EH (cell line): ENCODE measurements at places on chromosomes 2 and 18.
A peak's percentile ranks its signal among the peaks of the same experiment; 100 is the strongest.

- DNase-seq: peak; percentile 91
Observed at GRCh38 chr2:144519934-144520731, at the start of gene ZEB2. ZEB2 (minus strand) TSS chr2:144520119; CDS start chr2:144517350, 2,769 bp downstream.

- no peak for DNase-seq
Observed at GRCh38 chr2:207459990-207460757, 69.6 kb upstream of the CREB1 start.

DNA sequence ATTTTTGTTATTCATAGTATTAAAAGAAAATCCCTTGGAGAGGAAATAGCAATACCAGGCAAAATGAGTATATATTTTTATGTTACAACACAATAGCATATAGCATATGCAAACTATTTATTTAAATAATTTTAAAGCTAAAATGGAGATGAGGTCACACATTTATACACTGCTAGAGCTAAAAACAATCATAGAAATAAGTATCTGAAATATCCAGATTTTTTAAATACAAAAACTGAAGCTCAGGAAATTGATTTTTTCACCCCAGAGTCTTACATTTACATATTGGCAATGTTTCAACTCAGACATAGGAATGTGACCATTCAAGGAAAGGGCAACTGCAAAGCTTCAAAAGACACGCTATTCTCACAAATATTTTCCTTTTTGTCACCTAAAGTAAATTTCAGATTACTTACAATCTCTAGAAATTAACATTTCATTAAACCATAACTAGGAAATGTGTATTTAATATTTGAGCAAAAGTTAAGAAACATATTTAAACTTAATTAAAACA is 8.9 kb downstream of the TFPI start:
- DNase-seq: no peak

DNA sequence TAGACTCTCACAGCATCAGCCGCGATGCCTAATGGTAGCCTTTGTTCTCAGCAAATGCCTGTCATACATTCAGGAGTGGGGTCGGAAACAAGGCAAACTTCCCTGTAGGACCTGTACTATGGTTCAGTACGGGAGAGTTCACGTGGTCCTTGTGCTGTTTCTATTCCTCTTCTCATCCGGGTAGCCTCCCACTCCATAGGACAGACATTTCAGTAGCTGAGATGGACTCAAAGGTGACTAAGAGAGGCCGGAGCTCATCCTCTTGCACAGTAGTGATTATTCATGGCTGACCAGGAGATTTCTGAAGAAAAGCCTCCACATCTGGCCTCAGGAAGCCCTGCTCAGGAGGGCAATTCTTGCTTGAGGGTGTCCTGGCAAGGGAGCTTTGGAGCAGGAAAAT is 117.8 kb upstream of the SPRED2 start:
- no peak for DNase-seq

DNA sequence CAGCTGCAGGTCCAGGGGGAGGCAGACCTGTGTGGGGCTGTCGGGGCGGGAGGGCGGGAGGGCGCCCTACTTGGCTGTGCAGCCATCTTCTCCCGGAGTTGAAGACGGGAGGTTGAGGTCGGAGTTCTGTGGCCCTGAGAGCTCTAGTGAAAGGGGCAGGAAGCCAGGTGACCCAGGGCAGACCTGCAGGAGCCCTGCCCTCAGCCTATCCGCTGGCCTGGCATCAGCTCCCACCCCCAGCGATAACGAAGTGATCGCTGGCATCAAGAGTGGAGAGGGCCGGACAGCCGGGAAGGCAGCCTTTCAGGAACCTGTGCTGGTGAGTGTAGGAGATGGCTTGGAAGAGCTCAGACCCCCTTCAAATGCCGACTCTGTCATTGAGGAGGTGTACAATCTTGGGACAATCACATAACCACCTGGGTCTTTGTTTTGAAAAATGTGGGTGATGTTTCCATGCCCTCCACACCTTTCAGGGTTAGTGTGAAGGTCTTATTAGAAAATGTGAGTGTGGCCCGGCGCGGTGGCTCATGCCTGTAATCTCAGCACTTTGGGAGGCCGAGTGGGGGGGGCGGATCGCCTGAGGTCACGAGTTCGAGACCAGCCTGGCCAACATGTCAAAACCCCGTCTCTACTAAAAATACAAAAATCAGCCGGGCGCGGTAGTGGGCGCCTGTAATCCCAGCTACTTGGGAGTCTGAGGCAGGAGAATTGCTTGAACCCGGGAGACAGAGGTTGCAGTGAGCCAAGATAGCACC is 1.3 kb downstream of the ARHGEF4 start:
- no peak for DNase-seq

- DNase-seq: no peak
Observed at GRCh38 chr2:184041077-184041476, 557.3 kb upstream of the ZNF804A start.

- DNase-seq: peak; percentile 77
Observed at GRCh38 chr2:109213646-109214433, 84.8 kb downstream of the SH3RF3 start.

DNA sequence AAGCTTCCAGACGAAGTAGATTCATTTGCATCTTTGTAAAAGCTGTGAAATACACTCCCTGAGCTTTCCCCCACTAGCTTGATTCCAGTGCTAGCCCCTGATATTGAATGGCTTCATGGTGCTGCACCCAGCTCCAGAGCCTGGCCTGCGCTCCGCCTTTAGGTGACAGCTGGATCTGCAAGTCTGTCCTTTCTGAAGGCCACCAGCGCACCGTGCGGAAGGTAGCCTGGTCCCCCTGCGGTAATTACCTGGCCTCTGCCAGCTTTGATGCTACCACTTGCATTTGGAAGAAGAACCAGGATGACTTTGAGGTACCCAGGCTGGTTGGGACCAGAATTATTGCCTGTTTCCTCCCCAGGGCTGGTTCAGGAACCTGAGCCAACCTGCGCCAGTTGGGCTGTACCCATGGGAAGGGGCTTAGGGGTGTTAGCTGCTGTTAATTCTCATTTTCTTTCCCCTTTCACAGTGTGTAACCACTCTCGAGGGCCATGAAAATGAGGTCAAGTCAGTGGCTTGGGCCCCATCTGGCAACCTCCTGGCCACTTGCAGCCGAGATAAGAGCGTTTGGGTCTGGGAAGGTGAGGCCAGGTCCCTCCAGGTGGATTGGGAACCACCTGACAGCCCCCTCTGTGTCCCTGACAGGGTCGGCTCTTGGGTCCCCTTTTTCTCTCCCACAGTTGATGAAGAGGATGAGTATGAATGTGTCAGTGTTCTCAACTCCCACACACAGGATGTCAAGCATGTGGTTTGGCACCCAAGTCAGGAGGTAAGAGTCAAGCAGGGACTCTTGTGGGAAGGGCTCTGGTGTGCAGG is 1.3 kb downstream of the CIAO1 start:
- DNase-seq: peak; percentile 54

DNA sequence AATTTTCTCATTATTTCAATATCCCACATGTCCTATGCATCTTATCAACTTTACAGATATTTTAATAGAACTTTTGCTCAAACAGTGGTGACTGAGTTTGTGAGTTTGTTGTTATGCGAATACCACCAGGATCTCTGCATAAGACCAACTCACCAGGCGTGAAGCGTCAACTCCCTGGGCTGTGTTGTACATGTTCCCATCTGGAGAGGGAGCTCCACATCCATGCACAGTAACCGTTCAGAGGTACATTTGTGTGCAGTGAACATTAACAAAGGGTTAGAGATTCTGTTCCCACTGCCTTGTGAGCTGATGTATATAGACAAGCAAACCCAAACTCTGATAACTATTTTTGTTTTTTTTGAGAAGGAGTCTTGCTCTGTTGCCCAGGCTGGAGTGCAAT is 188.7 kb downstream of the MYT1L start:
- DNase-seq: no peak
